Activated CD4-positive, alpha-beta memory T cell treated with anti-CD3 and anti-CD28 coated beads, Interleukin-2, amount 10 ng/mL, durations not matched to agents 7 days and 5 days (primary cell): ENCODE measurements at places on chromosomes 11 and 22. TPM values are rescaled to one million over a fixed set of nuclear protein-coding genes. Genes with fewer than 3 reads are reported as not detected.
A peak's percentile ranks its signal among the peaks of the same experiment; 100 is the strongest.

DNA sequence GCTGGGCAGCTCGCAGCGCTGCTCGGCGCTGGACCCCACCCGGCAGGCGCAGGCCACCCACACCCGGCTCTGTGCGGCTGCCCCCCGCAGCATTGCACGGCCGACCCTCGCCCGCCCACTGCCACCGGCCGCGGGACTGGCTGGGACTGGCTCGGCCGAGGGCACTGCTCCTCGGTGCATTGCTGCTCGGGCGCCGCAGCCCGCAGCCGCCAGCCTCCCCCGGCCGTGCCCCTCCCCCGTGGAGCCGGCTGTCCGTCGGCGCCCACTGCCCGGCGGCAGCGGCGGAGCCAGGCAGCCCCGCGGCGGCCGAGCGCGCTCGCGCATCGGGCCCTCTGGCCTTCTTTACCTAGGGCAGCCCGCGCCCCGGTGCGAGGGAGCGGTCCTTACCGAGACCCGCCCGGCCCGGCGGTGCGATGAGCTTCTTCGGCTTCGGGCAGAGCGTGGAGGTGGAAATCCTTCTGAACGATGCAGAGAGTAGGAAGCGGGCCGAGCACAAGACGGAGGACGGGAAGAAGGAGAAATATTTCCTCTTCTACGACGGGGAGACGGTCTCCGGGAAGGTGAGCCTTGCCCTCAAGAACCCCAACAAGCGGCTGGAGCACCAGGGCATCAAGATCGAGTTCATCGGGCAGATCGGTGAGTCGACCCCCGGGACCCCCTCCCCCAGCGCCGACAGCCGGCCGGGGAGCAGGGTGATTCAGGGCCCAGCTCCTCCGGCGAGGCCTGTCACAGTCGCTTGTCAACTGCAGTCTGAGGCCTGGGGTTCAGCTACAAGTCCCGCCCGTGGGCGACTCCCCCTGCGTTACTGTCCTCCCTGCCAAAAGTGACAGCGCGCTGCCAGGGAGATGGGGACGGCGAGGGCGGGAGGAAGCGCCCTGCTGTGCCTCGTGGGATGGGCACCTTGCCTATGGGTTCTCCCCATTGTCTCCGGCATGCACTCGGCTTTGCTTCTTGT lies 516 bp downstream of the VPS26B start:
- peak; percentile 74 for DNase-seq
- peak overlapping the region; percentile 95 for H3K4me3 ChIP-seq
- H3K27ac ChIP-seq, result peak overlapping the region; percentile 88
- peaks cover 54% of the 10 kb centered on the region for H3K36me3 ChIP-seq
- H3K27me3 ChIP-seq, result no peaks in the 10 kb centered on the region
- H3K4me1 ChIP-seq, result peaks cover 78% of the 10 kb centered on the region

DNA sequence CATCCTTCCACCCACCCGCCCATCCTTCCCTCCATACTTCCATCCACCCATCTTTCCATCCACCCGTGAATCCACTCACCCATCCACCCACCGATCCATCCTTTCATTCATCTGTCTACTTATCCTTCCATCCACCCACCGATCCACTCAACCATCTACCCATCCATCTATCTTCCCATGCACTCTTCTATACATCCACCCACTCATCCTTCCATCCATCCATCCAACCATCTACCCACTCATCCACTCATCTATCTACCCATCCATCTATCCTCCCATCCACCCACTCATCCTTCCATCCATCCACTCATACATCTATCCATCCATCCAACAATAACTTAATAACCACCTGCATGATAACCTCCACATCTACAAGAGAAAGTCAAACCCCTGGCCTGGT lies 47.3 kb downstream of the WNT7B start:
- H3K27me3 ChIP-seq, result peaks cover 9% of the 10 kb centered on the region
- no peak overlapping the region for H3K4me3 ChIP-seq
- DNase-seq, result no peak
- no peak overlapping the region for H3K27ac ChIP-seq

GRCh38 chr11:37104380-37104779 lies 506.3 kb upstream of the RAG2 start:
- no peak for DNase-seq
- H3K4me1 ChIP-seq, result no peaks in the 10 kb centered on the region
- H3K36me3 ChIP-seq, result no peaks in the 10 kb centered on the region
- no peak overlapping the region for H3K27ac ChIP-seq

DNA sequence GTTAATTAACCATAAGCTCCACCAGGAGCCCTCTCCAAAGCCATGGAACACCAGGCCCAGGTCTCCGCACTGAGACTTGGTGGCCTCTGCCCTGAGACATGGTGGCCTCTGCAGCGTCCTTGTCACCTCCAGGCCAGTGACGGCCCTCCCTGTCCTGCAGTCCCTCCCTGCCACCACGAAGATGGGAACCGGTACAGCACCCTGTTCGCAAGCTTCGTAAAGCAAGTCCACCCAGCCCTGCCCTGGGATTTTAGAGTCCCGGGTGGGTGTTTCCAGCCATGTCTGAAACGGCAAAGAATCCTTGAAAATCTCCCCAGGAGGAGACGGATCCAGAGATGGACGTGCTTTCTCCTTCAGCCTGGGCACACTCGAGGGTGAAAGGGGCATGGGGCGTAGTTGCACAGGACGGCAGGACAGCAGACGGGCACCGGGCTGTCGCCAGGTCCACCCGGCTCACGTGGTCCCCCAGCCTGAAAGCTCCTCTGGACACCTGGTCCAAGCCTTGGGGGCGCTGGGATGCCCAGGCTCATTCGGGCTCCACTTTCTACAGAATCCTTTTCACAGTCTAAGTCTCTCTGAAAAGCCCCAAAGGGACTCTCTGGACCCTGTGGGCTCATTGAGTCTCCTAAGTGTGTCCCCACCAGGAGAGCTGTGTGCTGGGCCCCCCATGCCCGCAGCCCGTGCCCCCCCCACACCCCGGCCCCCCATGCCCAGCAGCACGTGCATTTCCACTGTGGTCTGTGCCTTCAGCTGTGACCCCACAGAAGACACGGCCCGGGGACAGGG lies 456.2 kb downstream of the BRD1 start:
- H3K4me3 ChIP-seq, result no peak overlapping the region
- DNase-seq, result peak; percentile 9
- H3K36me3 ChIP-seq, result no peaks in the 10 kb centered on the region
- no peak overlapping the region for H3K27ac ChIP-seq

DNA sequence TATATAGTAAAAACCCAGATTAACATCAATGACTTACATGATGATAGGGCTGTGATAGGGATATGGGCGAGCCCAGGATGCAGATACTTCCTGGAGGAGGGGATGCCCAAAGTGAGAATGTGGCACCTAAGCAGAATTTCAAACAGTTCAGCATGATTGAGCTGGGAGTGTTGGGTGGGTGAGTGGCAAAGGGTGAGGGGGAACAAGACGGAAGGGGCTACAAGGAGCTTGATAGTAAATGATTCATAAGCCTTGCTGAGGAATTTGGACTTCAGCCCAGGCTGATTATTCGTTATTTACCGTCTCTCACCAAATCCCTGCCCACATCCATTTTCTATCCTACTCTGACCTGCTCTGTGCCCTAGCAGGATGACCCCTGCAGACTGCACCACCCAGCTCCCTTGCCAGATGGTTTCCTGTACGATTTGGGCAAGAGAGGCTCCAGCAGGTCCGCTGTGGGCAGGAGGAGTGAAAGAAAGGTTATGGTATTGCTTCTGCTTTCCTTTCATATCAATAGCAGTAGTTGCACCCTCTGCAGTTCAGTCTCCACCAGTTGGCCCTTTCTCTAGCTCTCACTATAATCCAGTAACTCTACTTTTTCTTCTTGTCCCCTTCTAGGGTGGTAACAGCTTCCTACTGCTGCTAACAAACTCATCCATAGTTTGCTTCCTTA lies 30.3 kb upstream of the SIK2 start:
- DNase-seq, result no peak
- H3K4me3 ChIP-seq, result no peak overlapping the region
- no peaks in the 10 kb centered on the region for H3K4me1 ChIP-seq
- no peak overlapping the region for H3K27ac ChIP-seq
- H3K27me3 ChIP-seq, result peaks cover 10% of the 10 kb centered on the region
- no peaks in the 10 kb centered on the region for H3K36me3 ChIP-seq

GRCh38 chr11:120149246-120149645 lies 11.3 kb upstream of the TRIM29 start:
- DNase-seq, result no peak
- no peaks in the 10 kb centered on the region for H3K36me3 ChIP-seq
- no peaks in the 10 kb centered on the region for H3K4me1 ChIP-seq
- no peak overlapping the region for H3K27ac ChIP-seq
- peaks cover 42% of the 10 kb centered on the region for H3K27me3 ChIP-seq

GRCh38 chr11:30342736-30343166 lies 19.8 kb downstream of the ARL14EP start:
- H3K4me3 ChIP-seq, result no peak overlapping the region
- H3K4me1 ChIP-seq, result no peaks in the 10 kb centered on the region
- H3K27ac ChIP-seq, result no peak overlapping the region
- no peak for DNase-seq
- peaks cover 27% of the 10 kb centered on the region for H3K36me3 ChIP-seq
- no peaks in the 10 kb centered on the region for H3K27me3 ChIP-seq

- H3K27ac ChIP-seq, result no peak overlapping the region
- H3K4me3 ChIP-seq, result no peak overlapping the region
- no peaks in the 10 kb centered on the region for H3K36me3 ChIP-seq
- peaks cover 11% of the 10 kb centered on the region for H3K4me1 ChIP-seq
- DNase-seq, result no peak
- H3K27me3 ChIP-seq, result no peaks in the 10 kb centered on the region
Measured at GRCh38 chr22:46618667-46619066, 1.5 kb upstream of the GRAMD4 start.

GRCh38 chr11:90874986-90875385 lies 652.1 kb upstream of the CHORDC1 start:
- H3K4me3 ChIP-seq, result no peak overlapping the region
- no peaks in the 10 kb centered on the region for H3K27me3 ChIP-seq
- no peak overlapping the region for H3K27ac ChIP-seq
- H3K36me3 ChIP-seq, result no peaks in the 10 kb centered on the region

DNA sequence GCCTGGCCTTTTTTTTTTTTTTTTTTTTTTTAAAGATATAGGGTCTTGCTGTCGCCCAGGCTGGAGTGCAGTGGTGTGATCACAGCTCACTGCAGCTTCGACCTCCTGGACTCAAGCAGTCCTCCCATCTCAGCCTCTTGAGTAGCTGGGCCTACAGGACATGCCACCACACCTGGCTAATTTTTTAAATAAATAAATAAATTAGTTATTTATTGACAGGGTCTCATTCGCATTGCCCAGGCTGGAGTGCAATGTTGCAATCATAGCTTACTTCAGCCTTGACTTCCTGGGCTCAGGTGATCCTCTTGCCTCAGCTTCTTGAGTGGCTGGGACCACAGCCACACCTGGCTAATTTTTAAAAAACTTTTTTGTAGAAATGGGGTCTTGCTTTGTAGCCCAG lies 10.5 kb downstream of the AP2A2 start:
- H3K36me3 ChIP-seq, result no peaks in the 10 kb centered on the region
- H3K27me3 ChIP-seq, result no peaks in the 10 kb centered on the region
- H3K4me3 ChIP-seq, result no peak overlapping the region
- H3K4me1 ChIP-seq, result peaks cover 42% of the 10 kb centered on the region

- no peaks in the 10 kb centered on the region for H3K36me3 ChIP-seq
- H3K4me3 ChIP-seq, result no peak overlapping the region
- no peak overlapping the region for H3K27ac ChIP-seq
- H3K27me3 ChIP-seq, result no peaks in the 10 kb centered on the region
Measured at GRCh38 chr11:64831411-64831891, 13.0 kb downstream of the CDC42BPG start.

DNA sequence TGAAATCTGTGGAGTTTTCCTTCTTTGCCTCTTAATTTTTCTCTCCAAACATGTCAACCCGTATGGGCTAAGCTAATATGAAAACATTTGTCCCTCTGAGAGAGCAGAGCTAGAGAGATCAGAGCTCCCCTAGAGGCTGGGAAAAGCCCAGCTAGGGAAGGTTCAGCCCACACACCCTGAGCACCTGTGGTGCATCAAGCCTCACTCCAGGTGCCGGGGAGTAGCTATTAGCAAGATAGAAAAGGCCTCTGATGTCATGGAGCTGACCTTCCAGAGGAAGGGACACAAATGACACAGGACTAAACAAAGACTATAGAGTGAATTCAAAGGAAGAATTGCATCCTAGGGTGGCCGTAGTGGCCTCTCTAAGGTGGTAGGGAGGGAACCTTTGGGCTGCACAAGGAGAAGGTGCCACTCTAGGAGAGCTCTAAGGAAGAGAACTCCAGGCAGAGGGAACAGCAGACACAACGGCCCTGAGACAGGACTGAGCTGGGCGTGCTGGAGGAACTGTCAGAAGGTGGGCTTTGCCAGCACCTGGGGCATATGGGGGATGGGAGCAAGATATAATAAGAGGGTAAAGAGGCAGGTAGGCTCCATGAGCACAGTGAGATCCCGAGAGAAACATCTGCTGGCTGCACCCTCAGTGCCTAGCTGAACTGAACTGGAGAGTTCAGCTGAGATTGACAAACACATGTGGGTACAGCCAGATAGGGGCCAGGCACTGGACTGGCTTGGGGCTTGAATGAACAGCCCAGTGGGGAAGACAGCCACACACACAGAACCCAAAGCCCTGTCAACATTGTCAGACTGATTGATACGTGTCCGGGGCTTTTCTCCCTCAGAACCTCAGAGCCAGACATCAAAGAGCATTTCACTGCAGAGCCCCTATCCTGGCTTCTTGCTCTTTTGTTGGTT lies 65.5 kb upstream of the DRD2 start:
- H3K27ac ChIP-seq, result no peak overlapping the region
- no peaks in the 10 kb centered on the region for H3K36me3 ChIP-seq
- no peak for DNase-seq
- H3K4me1 ChIP-seq, result no peaks in the 10 kb centered on the region
- no peak overlapping the region for H3K4me3 ChIP-seq

GRCh38 chr11:36450110-36450572 lies 59.9 kb downstream of the TRAF6 start:
- H3K36me3 ChIP-seq, result peaks cover 56% of the 10 kb centered on the region
- no peak overlapping the region for H3K4me3 ChIP-seq
- H3K27ac ChIP-seq, result no peak overlapping the region
- H3K4me1 ChIP-seq, result peaks cover 50% of the 10 kb centered on the region

DNA sequence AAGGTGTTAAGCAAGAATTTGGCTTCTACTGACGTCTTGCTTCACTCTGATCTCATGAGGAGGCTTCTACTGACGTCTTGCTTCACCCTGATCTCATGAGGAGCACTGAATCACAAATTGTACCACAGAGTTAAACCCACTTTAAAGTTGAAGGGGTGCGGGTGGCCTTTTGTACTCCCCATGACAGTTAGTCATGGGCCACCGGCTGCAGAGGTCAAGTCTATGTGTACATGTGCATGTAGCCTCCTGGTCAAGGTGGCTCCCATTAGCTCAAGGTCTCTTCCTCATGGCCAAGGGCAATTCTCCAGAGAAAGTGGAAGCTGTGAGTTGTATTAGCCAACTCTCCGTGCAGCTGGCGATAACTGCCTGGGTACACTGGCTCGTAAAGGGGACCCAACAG lies 23.1 kb upstream of the FZD4 start:
- H3K4me3 ChIP-seq, result no peak overlapping the region
- H3K4me1 ChIP-seq, result no peaks in the 10 kb centered on the region
- no peaks in the 10 kb centered on the region for H3K36me3 ChIP-seq
- peaks cover 2% of the 10 kb centered on the region for H3K27me3 ChIP-seq
- DNase-seq, result no peak
- no peak overlapping the region for H3K27ac ChIP-seq

EMID1 gene
- total RNA-seq, result 0.18 TPM

OR6T1 gene
- not detected for total RNA-seq

LRRC10B gene
- not detected for total RNA-seq

C22orf15 gene
- 0.60 TPM for total RNA-seq

APOBEC3G gene
- total RNA-seq, result 146 TPM
